ENCODE measurements at places on chromosomes 13 and 19.

DNA sequence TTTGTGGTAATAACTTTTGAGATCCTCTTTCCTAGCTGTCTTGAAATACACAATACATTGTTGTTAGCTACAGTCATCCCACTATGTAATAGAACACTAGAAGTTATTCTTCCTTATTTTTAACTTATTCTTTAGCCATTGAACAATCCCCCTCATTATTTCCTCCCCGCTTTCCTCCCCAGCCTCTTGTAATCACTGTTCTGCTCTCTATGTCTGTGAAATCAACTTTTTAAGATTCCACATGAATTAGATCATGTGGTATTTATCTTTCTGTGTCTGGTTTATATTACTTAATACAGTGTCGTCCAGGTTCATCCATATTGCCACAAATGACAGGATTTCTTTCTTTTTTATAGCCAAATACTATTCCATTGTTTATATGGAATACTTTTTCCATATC, 72.9 kb downstream of the SLC10A2 start:
- DNase-seq = no peak

DNA sequence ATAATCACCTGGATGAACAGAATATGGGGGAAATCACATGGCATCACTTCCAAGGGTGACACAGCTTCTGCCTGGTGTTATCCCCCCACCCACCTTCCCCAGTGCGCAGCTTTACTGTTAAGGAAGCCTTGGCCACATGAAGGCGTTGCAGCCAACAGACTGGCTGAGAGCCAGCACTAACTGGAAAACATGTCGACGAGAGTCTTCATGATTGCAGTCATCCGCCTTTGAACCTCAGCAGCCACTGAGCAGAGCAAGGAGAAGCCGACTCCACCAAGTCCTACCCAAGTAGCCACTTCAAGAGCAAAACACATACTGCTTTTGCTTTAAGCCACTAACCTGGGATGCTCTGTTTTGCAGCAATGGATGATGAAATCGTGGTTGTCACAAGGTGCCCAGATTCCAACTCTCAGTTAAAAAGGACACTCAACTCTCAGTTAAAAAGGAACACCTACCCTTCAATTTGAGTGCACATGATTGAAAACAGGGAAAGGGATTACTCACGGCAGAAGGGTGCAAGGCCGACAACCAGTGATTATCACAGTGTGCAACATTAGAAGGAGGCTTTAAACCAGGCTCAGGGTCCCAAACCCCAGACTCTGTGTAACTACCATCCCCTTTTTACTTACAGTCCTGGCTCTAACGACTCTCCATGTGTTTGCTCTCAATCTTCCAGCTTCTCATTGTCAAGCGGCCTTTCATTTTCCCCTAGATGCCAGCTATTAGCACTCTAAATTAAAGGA, 149.1 kb downstream of the KLF12 start:
- DNase-seq = no peak

DNA sequence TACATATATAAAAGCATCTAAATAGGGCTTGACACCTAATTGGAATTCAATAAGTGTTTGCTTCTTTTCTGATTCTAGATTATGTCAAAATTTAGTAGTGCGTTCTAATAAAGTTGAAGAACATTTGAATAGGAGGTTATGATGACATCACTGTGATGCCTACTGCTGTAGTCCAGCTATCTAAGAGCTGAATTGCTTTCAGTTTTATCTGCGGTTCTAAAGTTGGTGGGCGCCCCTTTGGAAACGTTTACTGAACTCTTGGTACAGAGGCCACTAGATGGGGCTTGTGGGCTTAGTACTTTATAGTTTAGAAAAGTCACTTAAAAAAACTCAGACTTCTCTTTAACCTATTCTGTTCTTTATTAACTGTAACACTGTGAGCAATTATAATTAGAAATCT, 776.9 kb downstream of the GPC5 start:
- peak; percentile 53 for DNase-seq

DNA sequence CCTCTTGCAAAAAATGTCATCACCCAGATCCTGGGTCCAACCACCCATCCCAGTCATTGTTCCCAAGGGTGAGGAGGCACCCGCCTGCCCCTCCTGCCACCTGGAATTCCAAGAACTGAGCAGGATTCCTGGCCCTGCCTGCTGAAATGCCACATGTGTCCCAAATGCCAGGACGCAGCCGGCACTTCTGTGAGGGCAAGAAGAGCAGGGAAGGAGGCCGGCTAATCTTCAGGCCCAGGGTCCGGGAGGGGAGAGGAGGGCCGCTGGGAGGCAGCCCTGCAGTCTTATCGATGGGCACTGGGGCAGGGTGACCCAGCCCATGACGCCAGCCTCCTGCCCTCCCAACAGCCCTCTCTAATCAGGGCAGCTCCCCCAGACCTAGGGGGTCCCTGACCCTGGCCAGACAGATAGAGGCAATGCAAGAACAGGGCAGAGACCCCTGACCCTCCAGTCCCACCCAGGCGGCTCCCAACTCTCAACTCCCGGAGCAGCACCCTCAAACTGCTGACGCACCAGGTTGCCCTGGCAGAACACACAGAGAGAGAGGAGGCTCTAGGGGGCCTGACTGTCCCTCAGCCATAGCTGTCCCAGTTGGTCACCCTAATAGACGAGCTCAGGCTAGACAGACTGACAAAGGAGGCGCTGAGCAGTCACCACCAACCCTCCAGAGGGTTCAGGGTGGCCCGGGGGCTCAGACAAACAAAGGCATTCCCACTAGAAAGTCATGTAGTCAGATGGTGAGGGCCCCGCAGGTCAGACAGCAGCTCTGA, 1.5 kb downstream of the MFSD12 start:
- peak; percentile 5 for DNase-seq

DNA sequence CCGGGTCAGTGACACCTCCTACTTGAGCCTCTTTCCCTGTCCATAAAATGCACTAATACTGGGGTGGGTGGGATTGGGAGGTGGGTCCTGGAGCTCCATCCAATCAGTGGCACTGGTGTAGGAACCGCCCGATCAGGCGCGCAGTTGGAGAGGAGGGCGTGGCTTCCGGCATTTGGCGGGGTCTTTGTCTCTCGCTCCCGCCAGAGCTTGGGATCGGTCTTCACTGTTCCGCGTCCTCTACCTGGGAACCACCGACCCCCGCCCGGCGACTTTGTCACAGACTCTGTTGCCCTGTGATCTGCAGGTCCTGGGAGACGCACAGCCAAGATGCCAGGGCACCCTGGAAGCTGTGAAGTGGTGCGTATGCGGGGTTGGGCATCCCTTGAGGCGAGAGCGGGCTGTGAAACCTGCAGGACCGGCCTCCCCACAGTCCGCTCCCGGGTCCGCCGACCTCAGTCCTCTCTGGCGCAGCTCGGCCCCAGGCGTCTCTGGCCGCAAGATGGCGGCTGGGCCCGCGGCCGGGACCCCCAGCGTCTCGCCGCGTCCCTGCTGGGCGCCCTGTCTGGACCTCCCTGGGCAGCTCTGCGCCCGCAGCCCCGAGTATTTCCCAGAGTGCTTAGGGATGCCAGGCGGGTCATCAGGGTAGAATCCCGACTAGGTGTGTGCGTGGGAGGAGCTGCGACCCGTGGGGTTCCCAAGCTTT, 41.6 kb upstream of the ZNF730 start:
- peak; percentile 51 for DNase-seq

- DNase-seq = no peak
Observed at GRCh38 chr13:98290261-98290660, 113.2 kb upstream of the RNF113B start.

GRCh38 chr13:34515201-34515600, 426.9 kb upstream of the NBEA start:
- no peak for DNase-seq

DNA sequence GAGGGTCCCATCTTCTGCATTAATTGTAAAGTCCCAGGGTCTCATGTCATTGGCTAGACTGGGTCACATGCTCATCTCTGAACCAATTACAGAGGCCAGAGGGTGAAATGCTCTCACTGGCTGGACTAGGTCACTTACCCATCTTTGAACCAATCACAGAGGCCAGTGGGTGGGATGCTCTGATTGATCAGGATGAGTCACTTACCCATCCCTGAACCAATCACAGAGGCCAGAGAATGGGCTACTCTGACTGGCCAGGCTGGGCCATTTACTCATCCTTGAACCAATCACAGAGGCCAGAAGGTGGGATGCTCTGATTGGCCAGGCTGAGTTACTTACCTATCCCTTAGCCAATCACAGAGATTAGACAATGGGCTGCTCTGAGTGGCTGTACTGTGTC, 5.3 kb downstream of the MISP start:
- DNase-seq = peak; percentile 63

GRCh38 chr19:32231691-32232090, 113.7 kb upstream of the ZNF507 start:
- DNase-seq = no peak

GRCh38 chr19:45768655-45768983, 433 bp downstream of the SIX5 start:
- DNase-seq = peak; percentile 83

DNA sequence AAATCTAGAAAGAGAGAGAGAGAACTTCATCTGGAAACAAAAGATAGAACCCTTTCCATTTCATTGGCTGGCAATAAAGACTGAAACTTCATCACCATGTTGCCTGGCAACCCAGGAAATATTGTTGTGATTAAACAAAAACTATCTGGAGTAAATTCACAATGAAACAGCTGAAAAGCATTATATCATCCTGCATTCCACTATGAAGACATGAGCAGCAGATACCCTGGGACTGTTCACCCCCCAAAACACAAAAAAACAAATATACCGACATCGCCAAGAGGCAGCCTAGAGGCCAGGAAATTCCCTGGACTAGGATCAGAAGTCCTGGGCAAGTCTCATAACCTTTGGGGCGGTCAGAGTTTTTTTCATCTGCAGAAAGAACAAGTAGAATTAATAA, 158.3 kb downstream of the FOXO1 start:
- no peak for DNase-seq

DNA sequence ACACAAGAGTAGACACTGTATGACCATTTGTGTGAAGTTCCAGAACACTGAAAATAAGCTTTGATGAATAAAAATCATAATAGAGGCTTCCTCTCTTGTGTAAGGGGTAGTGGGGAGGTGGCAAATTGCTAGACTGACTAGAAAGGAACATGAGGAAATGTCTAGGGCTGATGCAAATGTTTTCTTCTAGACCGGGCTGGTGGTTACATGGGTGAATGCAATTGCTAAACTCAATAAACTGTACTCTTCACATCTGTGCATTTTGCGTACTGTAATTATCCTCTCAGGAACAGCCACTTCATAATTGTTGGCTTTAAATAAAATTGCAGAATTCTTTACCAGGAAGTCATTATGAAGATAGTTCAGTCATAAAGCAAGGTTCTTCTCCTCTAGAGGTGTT, 5.2 kb upstream of the KBTBD7 start:
- no peak for DNase-seq

GRCh38 chr13:43300865-43301264, 277.5 kb downstream of the DNAJC15 start:
- DNase-seq = no peak

GRCh38 chr13:77459592-77459991, 75.9 kb upstream of the SCEL start:
- no peak for DNase-seq

DNA sequence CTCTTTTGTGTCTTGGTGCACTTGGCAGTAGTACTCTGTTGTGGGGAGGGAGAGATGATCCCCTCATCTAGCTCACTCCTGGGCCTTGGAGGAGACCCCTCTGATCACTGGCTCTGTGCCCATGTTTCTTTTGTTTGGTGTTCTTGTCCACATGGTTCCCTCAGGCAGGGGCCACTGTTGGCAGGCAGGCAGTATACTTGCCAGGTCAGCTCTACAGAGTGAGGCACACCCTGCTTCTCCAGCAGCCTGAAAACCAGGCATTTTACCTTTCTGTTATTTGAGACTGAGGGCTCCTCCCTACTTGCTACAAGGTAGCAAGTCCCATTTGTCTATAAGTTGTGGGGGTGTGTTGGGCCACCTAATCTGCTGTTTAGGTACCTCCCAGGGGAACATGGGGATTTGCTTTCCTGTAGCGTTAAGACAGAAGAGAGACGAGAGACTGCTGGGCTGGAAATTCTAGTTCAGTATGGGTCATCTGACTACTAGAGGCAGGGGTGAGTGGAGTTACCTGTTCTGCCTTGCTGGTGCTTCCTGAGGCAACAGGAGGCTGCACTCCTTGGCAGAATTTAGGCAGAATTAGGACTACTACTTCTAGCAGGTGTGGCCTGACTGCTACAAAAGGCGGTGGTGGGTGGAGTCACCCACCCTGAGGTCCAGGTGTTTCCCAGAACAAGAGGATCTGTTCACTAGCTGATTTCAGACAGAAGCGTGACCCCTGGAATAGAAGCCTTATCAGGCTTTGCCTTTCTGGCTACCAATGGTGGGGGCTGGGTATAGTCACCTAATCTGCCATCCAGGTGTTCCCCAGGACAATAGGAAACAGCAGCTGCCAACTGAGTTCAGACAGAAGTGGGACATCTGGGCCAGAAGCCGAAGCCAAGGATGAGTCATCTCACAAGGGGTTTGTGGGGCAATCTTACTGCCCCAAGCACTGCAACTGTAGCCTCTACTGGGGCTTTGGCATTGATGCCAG, 843.0 kb upstream of the ATXN8OS start:
- no peak for DNase-seq

DNA sequence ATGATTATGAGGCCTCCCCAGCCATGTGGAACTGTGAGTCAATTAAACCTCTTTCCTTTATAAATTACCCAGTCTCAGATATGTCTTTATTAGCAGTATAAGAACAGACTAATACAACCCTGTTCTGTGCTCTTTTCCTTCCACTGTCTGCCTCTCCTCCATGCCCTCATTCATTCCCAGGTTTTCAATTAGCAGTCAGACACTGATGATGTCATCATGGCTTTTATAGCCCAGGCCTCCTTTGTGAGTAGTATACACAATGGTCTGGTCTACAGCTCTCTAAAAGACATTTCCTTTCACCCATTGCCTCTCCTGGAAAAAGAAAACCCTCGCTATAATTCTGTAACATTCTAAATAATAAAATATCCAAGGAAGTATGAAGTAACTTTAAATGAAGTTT, 25.5 kb downstream of the FGF14 start:
- DNase-seq = no peak

DNA sequence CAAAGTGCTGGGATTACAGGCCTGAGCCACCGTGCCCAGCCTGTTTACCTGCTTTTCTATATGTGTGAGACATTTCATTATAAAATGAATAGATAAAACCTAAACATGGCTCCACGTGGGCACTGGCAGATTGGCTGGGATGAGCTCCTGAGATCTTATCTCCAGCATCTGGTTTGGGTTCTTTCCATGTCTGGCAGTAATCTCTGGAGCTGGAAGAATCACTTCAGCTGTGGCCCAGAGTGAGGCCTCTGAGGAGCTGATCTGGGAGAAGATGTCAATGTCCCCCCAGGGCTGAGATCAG, 5.5 kb upstream of the SULT2A1 start:
- DNase-seq = no peak

GRCh38 chr13:20438801-20439200, 86.9 kb downstream of the CRYL1 start:
- DNase-seq = no peak

GRCh38 chr13:112655913-112656312, 33.9 kb upstream of the ATP11A start:
- no peak for DNase-seq

GRCh38 chr19:19137556-19138108, 646 bp downstream of the TMEM161A start:
- DNase-seq = no peak

DNA sequence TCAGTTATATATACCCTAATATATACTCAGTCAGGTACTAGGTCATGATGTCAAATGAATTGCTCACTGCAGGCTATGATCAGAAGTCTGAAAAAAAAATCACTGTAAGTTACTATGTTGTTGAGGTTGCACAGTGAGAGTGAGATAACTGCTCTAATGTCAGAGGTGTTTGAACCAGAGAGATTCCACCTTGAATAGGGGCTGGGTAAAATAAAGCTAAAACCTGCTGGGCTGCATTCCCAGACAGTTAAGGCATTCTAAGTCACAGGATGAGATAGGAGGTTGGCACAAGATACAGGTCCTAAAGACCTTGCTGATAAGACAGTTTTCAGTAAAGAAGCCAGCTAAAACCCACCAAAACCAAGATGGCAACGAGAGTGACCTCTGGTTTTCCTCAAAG, 10.2 kb downstream of the EPSTI1 start:
- no peak for DNase-seq
